ENCODE measurements at places on chromosomes 16 and 17.

DNA sequence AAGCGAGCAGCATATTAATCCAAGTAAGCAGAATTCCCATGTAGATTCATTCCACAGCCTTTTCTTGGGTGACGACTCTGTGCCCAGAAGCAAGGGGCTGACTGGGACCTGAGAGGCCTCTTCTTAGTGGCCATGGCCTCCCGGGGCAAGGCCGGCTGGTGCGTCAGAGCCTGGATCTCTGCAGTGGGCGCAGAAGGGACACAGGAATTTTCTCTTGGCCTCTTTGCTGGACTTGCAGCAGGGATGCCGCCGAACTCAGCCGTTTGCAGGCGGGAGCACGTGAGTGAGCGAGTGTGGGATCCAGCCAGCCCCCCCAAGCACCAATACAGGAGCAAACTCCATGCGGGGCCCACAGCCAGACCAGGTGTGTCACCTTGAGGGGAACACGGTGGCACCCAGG lies 151.8 kb downstream of the RPTOR start:
- DNase-seq = no peak

GRCh38 chr17:38727736-38728135 lies 2.4 kb upstream of the CISD3 start:
- no peak for DNase-seq

- DNase-seq = no peak
Measured at GRCh38 chr16:2950773-2951172, 13.3 kb upstream of the KREMEN2 start.

- no peak for DNase-seq
Measured at GRCh38 chr16:78284957-78285434, 185.5 kb downstream of the WWOX start.

GRCh38 chr17:3594051-3594800 lies 15.0 kb downstream of the TRPV1 start:
- DNase-seq = no peak

DNA sequence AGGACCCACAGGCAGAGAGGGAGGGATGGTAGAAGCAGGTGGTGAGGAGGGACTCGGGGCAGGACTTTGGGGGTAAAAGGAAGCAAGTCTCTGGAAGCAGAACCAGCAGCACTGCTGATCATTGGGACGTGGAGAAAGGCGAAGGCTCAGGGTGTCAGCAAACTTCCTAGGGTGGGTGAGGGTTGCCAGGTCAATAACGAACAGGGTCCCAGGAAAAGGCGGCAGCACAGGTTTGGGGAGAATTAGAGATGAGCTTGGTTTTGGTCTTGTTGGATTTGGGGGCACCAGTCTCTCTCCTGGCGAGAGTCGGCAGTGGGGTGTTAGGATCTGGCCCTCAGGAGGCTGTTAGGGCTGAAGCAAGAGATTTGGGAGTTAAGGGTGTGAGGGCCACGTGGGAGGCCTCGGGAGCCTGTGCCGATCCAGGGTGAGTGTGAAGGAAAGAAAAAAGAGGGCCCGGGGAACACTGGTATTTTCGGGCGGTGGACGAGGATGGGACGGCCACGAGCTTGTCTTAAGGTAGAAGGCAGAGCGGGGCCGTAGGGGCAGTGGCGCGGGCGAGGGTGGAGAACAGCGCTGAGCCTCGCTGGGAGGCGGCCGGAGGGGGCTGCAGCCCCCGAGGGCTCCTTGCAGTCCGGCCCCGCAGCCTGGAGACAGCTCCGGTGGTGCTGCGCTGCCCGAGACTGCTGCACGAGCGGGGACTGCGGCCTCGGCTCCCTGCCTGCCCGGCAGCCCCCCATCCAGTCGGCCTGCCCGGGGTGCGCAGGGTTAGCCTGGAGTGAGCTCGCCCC lies 765 bp upstream of the ADORA2B start:
- no peak for DNase-seq

- DNase-seq = peak; percentile 43
Measured at GRCh38 chr17:79658811-79659207, 48.0 kb upstream of the RBFOX3 start.

GRCh38 chr17:76690596-76691280 lies 20.0 kb downstream of the MXRA7 start:
- DNase-seq = no peak

DNA sequence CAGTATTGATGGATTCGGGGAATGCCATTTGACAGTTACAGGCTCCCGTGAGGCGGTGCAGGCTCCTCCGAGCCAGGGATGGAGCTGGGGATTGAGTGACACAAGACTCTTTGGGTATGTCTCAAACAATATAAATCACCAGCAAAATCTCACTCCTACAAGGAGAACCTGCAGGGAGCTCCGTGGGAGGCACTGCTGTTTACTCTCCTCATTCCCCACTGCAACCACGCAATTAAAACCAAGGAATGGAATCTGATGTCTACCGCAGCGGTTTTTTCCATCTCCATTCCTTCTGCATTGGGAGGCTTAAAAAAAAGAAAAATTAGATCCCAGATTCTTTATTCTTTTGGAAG lies 157.9 kb downstream of the WWOX start:
- no peak for DNase-seq

DNA sequence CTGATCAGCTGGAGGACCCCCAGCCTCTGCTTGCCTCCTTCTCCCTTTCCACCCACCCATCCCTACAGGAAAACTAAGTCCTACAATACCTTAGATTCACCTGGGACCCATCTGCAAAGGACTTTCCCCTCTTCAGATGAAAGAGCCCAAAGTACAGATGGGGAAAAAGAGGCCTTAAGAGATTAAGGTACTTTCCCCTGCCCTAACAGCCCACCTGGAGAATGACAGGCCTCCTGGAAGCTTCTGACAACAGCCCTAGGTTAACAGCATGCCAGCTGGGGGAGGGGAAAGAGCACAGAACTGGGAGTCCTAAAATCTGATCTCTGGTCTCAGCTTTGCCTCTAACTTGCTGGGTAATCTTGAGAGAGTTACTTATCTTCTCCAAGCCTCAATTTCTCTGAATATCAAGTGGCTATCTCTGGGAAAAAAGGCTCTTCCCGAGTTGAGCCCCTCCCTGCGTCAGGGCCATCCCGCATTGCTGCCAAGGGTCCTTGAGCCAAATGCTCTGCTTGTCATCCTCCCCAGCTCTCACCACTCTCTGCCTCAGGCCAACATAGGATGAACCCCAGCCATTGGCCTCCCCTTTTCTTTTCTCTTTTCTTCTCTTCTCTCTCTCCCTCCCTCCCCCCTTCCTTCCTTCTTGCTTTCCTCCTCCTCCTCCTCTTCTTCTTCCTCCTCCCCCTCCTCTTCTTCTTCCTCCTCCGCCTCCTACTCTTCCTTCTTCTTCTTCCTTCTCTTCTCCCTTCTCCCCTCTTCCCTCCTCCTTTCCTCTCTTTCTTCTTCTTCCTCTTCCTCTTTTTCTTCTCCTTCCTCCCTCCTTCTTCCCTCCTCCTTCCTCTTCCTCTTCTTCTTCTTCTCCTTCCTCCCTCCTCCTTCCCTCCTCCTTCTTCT lies 22.5 kb upstream of the SP6 start:
- no peak for DNase-seq

DNA sequence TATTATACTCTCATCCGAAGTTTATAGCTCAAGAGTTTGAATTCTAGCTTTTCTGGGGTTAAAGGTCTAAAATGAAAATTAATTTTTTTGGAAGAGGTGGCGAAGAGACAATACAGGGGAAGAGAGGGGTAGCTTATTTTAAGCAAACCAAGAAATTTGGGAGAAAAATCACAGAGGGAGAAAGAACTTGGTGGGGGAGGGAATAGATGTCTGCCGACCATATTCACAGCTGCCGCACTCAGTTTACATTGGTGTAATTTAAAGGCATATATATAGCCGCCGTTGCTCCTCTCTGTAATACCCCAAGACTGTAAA lies 6.5 kb upstream of the ZFHX3 start:
- no peak for DNase-seq

GRCh38 chr16:89890200-89890599 lies 16.8 kb downstream of the TCF25 start:
- no peak for DNase-seq

DNA sequence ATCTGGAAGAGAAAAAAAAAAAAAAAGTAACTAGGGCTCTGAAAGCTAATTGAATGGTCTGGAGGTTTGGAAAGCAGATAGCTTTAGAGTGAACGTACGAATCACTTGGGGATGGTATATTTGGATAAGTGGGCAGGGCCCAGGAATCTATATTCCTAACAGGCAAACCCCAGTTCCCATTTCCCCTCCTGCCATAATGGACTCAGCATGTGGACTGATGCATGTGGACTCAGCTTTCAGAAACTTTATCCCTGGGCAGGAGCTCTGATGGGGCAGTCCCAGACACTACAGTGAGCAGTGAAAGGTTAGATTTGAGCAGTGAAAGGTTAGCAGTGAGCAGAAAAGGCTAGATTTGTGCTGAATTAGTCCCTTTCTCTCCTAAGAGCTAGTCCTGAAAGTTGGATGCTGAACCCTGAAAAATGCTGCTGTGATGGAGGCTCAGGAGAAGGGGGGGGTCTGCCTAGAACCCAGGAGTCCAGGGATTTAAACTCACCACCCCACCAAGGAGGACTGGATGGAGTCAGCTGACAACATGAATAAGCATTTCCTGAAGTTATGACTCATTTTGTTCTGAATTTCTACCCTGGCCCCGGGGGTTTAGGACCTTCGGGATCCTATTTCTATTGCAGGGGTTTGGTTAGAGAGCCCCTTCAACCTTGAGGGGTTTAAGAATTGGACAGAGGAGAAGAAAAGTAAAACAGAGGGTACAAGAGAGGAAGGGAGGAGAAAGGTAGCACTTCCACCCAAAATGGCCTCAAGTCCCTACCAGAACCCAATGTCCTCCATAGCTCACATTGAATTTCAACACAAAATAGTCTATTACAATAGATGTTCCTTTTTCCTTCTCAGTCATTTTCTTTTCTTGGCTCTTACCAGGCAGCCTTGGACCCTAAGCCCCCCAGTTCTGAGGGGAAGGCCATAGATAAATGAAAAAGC lies 10.3 kb upstream of the FZD2 start:
- DNase-seq = no peak

GRCh38 chr16:19123535-19124178 lies 9.9 kb downstream of the ITPRIPL2 start:
- DNase-seq = no peak

DNA sequence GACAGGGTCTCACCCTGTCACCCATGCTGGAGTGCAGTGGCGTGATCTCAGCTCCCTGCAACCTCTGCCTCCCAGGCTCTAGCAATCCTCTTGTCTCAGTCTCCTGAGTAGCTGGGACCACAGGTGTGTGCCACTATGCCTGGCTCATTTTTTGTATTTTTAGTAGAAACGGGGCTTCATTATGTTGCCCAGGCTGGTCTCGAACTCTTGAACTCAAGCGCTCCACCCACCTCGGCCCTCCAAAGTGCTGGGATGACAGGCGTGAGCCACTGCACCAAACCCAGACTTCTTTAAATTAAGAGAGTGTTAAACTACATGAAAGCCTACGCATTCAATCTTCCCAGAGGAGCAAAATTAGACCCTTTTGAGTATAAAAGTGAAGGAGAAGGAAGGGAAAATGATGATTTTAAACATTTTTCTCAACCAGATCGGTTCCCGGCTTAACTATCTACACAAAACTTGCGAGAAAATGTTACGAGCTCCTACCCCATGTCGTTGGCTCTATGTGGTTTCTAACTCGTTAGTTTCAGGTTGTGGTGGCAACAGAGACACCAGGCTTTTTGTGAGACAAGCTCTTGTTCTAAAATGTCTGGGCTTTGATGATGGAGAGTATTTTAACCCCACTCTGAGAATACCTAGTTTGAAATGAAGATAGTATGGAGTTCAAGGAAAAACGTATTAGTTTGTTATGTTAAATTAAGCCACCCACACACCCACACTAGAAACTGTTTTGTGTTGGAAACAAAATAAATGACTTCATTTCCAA lies 26.3 kb downstream of the STAT5B start:
- no peak for DNase-seq

All from HCT116 (cell line).